ENCODE measurements at places on chromosomes 7 and 10. TPM values are rescaled to one million over a fixed set of nuclear protein-coding genes. Genes with fewer than 3 reads are reported as not detected.

- no peak for DNase-seq
These were observed 1.3 kb downstream of the ZNF775 start for GRCh38 chr7:150380463-150380862.

GRCh38 chr10:8035641-8036470 lies 18.6 kb upstream of the GATA3 start:
- DNase-seq = no peak

- no peak for DNase-seq
These were observed 143.4 kb upstream of the TMEM168 start for GRCh38 chr7:112933598-112933997.

Gene ELMO1
- 55.0 TPM for total RNA-seq

- DNase-seq = no peak
These were observed 556.1 kb downstream of the GALNT17 start for GRCh38 chr7:71687831-71688599.

DNA sequence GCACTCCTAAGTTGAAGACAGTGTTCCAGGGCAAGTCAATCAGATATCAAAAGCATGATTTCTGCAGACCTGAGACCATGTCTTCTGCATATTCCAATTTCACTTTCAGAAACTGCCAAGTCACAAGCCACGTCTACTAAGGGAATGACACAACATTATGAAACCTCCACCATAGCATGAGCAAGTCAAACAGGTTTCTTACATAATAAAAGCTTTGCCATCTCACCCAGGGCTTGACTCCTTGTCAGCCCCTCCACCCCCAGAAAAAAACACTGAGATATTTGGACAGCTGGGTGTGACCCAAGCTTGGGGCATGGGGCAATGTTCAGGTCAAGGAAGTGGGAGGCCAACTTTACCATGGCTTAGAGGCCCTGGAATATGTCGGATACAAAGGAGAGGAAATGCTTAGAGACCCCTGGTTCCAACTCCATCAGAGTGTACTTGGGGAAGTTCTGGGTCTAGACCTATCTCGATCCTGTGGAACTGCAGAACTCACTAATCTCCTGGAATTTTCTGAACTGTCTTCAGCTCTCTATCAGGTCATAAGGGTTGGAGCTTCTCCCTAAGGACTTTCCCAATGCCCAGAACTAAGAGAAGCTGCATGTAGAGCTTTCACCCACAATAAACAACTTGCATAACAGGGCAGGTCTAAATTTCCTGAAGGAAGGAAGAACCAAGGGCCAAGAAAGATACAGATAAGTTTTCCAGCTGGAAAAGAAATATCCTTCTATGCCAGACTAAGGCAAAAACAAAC lies 80.6 kb upstream of the NAMPT start:
- no peak for DNase-seq

Gene PDCD11
- 15.9 TPM for total RNA-seq

GRCh38 chr10:96618653-96619052 lies 31.8 kb upstream of the TM9SF3 start:
- no peak for DNase-seq

GRCh38 chr10:31166606-31167005 lies 134.9 kb upstream of the ZNF438 start:
- DNase-seq = no peak

- DNase-seq = no peak
These were observed 5.4 kb downstream of the GPRIN2 start for GRCh38 chr10:46550795-46551700.
